Daoy (cell line): ENCODE measurements at places on chromosomes 1 and 21. TPM values are rescaled to one million over a fixed set of nuclear protein-coding genes. Genes with fewer than 3 reads are reported as not detected.

ITLN1 gene
- total RNA-seq, result 0.11 TPM in 1 of 2 replicates, not detected in the other

HSF2BP gene
- total RNA-seq, result 2.7 and 3.5 TPM in 2 replicates

EFNA1 gene
- 24.6 and 34.5 TPM in 2 replicates for total RNA-seq

IVL gene
- total RNA-seq, result 0.06 TPM in 1 of 2 replicates, not detected in the other

FCRL2 gene
- not detected in 2 replicates for total RNA-seq

RAB7B gene
- 2.7 and 3.5 TPM in 2 replicates for total RNA-seq

SMCP gene
- not detected in 2 replicates for total RNA-seq

TBX19 gene
- 0.57 and 1.1 TPM in 2 replicates for total RNA-seq

NECTIN4 gene
- 0.29 TPM in 1 of 2 replicates, not detected in the other for total RNA-seq

NTNG1 gene
- 3.2 and 3.4 TPM in 2 replicates for total RNA-seq

POGZ gene
- total RNA-seq, result 8.9 and 13.7 TPM in 2 replicates

VSIG8 gene
- total RNA-seq, result not detected in 2 replicates

EPHB2 gene
- 80.0 and 94.2 TPM in 2 replicates for total RNA-seq

SLC22A15 gene
- total RNA-seq, result 1.4 and 7.0 TPM in 2 replicates

PTPRF gene
- 21.4 and 29.4 TPM in 2 replicates for total RNA-seq

ITLN2 gene
- not detected in 2 replicates for total RNA-seq

HTR6 gene
- not detected in 2 replicates for total RNA-seq

CASZ1 gene
- total RNA-seq, result 8.5 and 9.1 TPM in 2 replicates

TACSTD2 gene
- total RNA-seq, result 0.06 TPM in 1 of 2 replicates, not detected in the other

LEPR gene
- total RNA-seq, result 6.5 and 7.1 TPM in 2 replicates

PLXNA2 gene
- 3.1 and 3.3 TPM in 2 replicates for total RNA-seq

ZFYVE9 gene
- total RNA-seq, result 11.8 and 15.3 TPM in 2 replicates

CLDN17 gene
- total RNA-seq, result not detected in 2 replicates
